ENCODE measurements at places on chromosomes 5 and 9.

DNA sequence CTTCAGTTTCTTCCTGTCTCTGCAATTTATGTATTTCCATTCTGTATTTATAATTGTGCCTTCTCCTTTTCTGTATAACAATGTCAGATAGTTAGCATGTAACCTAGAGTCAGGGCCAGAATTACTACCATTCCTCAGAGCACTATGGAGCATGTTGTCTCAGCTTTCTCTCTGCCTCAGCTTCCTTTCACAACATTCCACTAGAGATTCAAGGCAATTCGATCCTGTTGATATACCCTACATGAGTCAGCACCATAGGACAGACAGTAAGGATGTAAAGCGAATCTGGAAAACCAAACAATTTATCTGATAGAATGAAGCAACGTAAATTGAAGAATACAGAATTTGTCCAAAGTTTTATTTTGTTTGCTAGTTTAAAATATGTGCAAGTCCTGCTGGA, 728.3 kb upstream of the SEMA6A start:
- DNase-seq: no peak

DNA sequence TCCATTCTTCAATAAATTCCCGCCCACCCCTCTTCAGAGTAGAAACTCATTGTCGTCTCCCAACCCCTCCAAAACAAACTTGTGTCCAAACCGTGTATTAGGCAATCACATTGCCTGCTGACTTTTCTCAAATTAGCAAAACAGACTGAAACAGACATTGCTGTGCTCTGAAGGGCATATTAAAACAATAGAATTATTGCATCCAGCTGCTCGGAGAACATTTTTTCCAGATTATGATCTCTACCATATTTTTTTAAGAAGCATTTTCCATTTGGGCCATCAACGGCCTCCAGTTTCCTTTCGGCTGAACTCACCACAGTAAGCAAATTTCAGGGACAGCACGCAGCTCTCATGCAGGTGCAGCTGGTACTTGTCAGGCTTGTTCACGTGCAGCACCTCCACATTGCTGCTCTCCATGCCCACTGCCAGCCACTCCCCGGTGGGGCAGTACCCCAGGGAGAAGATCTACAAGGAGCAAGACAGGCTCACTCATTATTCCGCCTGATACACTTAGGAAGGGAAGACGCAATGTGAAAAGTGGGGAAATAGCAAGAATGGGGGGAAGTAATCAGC, 104.1 kb downstream of the TLE1 start:
- no peak for DNase-seq

DNA sequence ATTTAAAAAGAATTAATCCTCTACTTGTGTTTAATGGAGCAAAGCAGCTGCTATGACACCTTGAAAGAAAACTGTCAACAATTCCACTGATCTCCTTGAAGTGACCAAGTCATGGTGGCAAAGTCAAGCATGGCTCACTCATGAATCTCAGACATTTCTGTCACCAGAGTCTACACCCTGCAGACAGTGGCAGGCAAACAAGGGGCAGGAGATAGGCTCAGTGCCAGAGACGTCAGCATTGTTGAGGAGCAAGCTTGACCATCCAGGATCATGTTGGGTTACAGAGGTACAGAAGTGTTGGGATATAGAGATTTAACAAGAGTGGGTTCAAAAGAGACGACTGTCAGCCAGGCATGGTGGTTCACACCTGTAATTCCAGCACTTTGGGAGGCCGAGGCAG, 16.1 kb upstream of the VPS13A start:
- no peak for DNase-seq

DNA sequence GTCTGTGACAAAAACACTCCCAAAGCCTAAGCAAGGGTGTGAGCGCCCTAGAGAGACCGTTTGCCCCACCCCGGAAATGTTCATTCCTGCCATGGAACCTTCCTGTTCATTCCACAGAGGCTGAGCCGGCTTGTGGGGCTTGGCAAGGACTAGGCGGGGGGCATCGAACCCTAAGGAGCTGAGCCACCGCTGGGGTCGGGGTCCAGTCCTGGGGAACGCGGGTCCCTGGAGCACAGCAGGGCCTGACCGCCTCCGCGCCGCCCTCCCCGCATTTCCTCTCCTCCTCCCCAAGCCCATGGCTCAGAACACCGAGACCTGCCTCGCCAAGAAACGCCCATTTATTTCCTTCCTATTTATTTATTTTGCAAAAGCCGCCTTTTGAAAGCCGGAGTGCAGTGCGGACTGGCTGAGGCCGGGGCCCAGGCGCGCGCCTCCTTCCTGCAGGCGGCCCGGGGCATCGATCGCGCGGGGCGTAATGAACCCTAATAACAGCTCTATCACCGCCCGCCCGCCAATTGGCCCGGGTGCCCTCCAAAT, 228.9 kb upstream of the IRX4 start:
- DNase-seq: peak; percentile 46

GRCh38 chr9:4576448-4576847, 85.6 kb upstream of the PLPP6 start:
- no peak for DNase-seq

DNA sequence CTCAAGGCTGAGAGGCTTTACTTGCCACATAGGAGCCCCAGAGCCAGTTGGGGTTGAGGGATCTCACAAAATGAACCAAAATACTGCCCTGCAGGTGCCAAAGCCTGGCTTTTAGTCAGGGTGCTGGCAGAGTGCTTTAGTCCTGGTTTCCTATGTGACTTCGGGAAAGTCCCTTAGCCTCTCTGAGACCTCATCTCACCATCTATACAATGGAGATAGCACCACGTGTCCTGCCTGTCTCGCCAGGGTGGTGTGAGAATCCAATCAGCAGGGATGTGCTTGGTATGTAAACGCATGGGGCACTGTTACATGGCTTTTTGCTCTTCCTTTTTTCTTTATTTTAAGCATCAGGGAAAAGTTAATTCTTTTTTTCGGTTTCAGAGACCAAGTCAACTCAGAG, 68.3 kb downstream of the SHB start:
- DNase-seq: no peak

DNA sequence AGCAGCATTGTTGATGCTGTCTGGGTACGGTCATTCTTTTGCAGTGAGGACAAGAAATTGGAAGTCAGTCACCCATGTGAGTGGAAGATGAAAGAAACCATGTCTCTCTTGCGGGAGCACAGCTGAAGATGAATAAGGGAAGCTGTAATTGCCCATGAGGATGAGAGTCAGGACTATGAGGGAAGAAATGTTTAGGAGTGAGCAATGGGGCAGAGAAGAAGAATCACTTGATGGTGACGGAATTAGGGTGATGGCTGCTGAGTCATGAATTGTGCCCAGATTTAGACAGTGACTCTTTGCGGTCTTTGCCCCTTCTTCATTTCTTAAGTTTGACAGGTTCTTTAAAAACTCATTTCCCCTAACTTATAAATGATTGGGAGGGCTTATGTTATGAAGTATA, 183.3 kb downstream of the MAST4 start:
- no peak for DNase-seq

GRCh38 chr5:104189909-104190308, 627.3 kb upstream of the NUDT12 start:
- no peak for DNase-seq

DNA sequence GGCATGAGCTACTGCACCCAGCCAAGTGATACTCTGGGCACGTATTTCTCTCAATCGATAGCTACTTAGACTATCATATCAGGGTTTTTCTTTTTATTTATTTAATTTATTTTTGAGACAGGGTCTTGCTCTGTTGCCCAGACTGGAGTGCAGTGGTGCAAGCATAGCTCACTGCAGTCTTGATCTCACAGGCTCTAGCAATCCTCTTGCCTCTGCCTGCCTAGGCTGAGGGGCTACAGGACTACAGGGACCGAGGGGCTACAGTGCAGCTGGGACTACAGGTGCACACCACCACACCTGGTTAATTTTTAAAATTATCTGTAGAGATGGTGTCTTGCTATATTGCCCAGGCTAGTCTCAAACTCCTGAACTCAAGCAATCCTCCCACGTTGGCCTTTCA, 20.3 kb upstream of the ANKHD1 start:
- no peak for DNase-seq

DNA sequence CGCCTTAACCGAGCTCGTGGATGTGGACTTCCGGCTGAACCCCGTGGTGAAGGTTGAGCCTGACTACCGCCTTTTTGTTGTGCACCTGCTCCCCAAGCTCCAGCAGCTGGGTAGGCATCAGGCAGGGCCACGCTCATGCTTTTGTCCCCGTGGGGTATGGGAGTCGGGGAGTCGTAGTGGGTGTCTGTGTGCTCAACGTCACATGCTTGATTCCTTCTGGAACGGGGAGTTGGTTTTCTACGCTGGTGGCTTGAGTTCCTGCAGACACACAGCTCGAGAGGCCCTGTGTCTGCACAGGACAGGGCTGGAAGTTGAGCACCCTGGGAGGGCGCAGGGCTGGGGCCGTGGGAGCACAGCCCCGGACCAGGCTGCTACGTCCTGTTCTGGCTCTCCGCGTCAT, 8.0 kb downstream of the CEP72 start:
- DNase-seq: no peak

GRCh38 chr5:136856648-136857047, 491.3 kb upstream of the TRPC7 start:
- no peak for DNase-seq

DNA sequence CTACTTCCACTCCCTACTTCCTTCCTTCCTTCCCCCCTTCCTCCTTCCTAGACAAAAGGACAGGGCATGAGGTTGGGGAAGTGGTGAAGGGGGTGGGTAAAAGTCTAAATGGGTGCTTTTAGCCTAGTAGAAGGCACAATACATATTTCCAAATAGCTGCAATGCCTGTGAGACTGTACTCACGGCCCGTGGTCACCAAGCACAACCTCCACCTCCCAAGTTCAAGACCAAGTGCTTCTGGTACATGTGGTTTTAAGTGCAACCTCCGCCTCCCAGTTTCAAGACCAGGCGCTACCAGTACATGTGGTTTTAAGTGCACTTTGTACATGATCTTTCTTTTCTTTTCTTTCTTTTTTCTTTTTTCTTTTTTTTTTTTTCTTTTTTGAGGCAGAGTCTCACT, 14.5 kb upstream of the NTNG2 start:
- no peak for DNase-seq

DNA sequence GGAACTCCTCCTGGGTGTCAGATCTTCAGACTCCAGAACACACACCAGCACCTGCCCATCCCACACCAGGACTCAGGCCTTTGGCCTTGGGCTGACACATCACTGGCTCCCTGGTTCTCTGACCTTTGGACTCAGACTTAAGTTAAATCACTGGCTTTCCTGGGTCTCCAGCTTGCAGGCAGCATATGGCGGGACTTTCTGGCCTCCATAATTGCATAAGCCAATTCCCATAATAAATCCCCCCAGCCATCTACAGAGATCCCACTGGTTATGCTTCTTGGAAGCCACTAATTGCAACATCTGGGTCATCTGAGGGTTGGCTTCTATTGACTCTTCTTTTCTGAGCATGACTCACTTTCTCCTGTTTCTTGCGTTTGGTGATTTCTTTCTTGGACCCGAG, 80.3 kb upstream of the SARDH start:
- DNase-seq: no peak

DNA sequence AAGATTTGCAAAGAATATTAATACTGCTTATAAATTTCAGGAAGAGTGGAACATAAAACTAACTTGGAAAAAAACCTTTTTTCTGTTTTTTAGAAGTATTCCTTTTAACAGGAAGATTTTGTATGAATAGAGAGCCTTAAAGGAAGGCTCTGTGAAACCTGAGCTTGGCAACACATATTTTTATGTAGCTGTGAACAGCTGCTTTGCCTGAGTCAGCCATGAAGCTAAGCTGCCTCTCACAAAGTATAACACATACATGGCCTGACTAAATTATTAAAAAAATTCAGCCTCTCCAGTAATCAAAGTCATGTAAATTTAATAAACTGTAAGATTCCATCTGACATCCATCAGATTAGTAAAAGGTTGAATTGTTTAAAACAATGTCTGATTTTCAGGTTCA, 547.5 kb downstream of the ELAVL2 start:
- DNase-seq: no peak

- peak; percentile 18 for DNase-seq
These were observed 277.5 kb downstream of the MARCHF11 start for GRCh38 chr5:15902066-15902465.

- DNase-seq: no peak
These were observed 80.1 kb downstream of the TRPC7 start for GRCh38 chr5:136285096-136285855.

DNA sequence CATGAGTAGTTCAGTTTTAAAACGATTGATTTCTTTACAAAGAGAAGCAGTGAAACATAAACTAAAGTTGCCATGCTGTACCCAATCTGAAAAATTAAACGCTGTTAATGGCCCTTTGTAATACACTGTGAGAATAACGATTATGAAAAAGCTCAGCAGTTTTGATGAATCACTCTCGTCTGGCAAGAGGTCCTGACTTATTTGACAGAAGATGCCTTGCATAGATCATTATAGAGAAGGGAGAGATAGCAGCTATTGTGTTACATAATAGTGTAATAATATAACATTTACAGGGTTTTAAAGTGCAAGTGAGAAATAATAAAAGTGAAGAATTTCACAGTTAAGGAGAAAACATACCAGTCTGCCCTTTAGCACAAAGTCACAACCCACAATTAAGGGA, 361.5 kb upstream of the CDH10 start:
- DNase-seq: no peak

DNA sequence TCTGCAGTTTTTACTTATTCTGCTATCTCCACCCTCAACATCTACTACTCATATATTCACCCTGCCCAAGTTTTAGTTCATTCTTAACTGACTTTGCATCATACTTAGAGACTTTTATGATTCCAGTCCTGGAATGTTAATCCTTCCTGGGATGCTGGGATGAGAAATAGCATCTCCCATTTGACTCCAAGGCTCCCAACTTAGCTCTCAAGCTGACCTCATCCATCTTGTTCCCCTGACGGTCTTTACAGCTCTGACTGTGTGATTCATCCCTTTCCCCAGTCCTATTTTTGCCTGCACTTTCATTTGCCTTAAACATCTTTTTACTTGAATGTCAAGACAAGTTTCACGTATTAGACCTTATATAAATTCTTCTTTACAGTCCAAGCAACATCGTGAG, 297.8 kb downstream of the EPB41L4A start:
- no peak for DNase-seq

DNA sequence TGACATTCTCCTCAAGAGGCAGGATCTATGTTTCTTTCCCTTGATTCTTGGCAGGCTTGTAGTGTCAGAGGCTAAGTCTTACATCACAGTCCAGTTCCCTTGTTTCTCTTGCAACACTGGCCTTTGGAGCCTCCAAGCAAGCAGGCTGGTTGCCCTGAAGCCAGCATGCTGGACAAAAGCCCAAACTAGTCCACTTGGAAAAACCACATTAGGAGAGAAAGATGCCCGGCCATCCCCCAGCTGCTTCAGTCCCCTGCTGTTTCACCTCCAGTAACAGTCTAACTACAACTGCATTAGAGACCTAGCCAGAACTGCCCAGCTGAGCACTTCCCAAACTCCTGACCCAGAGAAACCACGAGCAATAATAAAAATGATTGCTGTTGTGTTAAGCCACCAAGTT, 87.6 kb downstream of the ADAMTS6 start:
- no peak for DNase-seq

DNA sequence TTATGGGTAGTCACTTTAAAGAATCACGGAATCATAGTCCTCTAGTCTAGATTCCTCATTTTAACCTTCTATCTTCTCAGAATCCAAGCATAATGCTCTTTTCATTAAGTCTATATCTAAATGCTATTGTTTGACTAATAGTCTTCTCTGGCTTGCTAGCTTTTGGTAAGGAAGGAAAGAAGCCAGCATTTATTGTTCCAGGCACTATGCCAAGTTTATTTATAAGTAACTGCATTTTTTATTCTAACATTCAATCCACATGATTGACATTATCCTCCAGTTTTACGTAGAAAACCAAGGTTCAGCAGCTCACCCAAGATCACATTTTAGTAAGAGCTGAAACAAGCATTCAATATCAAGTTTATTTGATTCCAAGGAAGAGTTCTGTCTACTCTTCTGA, 254.2 kb downstream of the SAXO1 start:
- no peak for DNase-seq

- DNase-seq: no peak
These were observed 416.5 kb downstream of the GABRG2 start for GRCh38 chr5:162484095-162484494.

Measured in NCI-H2029 (cell line).